ENCODE measurements at places on chromosomes 16 and 17.

DNA sequence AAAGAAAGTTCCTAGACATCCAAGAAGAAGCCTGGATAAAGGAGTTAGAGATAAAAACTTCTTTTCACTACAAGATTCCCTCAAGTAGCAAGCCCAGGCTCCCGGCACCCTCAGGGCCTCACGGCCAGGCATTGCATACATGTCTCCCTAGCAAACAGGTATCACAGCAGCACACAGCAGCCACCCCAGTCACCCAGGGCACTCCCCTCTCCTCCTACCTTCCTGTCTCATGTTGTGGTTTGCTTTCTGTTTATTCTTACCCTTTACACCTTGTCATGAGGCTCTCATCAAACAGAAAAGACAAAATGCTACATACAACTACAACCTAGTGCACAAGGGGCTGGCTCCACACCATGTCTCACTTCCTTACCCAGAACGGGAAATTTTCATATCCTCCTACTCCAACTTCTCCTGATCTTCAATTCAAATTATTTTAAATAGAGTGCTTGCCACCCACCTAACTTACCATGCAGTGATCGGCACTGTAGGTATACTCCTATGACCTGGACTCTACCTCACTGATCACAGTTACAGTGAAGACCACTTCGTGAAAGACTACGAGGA, 42.7 kb downstream of the XPO6 start:
- peak; percentile 19 for DNase-seq

DNA sequence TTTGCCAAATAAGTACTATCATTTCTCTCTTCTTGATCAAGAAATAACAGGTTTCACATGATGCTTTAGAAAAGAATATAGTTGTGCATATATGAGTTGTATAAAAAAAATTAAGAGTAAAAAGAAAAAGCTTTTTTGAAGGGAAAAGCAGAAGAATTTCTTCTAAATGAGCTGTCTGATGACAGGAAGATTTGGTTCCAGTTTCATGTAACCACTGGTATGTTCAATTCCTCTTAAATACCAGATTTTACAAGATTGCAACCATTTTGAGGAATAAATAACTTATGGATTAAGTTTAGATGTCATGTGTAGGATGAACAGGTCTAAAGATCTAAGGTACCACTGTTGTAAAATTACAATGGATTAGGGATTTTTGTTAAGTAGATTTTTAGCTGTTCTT, 45.0 kb downstream of the VMP1 start:
- DNase-seq, result no peak

- no peak for DNase-seq
These were observed 77.1 kb upstream of the WSB1 start for GRCh38 chr17:27216836-27217235.

DNA sequence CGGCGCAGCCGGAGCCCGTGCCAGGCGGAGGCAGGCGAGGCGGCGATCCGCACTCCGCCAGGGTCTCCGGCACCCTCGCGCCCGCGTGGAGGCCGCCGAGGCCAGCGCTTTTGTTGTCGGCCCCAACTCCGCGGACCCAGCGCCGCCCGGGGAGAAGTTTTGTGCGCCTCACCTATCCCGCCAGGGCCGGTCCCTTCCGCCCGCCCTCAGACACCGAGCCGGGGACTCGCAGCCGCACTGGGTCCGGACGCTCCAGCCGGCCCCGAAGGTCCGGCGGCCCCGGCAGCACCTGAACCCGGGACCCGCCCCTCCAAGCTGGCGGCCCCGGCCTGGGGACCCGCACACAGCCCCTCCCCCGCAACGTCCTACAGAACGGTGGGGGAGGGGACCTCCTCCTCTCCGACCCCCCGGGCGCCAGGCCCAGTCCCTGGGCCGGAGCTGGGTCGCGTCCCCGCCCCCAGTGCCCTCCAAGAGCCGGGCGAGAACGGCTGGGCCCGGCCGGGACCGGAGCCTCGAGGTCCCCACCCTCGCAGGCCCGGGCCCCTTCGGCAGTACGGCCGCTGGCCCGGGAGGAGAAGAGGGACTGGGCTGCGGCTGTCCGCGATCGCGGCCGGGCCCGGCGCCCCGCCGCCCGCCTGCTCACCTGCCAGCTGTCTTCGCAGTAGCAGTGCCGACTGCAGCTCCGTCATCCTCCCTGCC, 698 bp downstream of the UBE2G1 start:
- DNase-seq, result no peak

- no peak for DNase-seq
These were observed 207.7 kb upstream of the CHMP6 start for GRCh38 chr17:80783971-80784370.

DNA sequence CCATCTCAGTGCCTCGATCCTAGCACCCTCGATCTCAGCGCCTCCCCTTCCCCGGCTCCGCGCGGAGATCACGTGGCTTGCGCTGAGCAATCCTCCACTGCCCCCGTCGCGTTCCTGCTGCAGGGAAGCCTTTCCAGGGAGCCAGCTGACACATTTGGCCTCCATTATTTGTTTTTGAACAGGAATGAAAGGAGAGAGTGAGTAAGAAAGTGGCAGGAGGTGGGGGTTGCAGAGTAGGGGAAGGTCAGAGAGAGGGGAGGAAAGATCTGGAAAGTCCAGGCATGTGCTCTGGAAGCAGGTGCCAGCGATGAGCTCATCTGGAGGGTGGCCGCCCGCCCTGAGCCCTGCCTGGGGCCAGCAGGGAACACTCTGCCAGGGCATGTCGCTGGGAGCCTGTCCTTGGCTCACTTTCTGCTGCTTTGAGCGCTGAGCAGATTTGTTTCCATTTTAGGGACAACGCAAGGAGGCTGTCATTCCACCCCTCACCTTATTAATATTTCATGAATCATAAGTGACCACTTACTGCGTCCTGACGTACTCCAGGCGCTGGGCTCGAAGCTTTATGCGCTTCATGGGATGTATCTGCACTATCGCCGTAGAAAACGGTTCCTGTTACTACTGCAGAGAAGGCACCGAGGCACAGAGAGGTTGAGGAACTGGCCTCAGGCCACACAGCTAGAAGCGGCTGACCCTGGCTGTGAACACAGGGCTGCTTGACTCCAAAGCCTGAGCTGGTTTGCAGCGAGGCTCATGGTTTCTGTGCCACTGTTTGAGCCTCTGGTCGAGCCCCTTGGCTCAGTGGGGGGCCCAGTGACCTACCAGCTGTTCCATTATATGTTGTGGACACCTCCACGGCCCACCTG, 283.1 kb downstream of the SEC14L1 start:
- no peak for DNase-seq

DNA sequence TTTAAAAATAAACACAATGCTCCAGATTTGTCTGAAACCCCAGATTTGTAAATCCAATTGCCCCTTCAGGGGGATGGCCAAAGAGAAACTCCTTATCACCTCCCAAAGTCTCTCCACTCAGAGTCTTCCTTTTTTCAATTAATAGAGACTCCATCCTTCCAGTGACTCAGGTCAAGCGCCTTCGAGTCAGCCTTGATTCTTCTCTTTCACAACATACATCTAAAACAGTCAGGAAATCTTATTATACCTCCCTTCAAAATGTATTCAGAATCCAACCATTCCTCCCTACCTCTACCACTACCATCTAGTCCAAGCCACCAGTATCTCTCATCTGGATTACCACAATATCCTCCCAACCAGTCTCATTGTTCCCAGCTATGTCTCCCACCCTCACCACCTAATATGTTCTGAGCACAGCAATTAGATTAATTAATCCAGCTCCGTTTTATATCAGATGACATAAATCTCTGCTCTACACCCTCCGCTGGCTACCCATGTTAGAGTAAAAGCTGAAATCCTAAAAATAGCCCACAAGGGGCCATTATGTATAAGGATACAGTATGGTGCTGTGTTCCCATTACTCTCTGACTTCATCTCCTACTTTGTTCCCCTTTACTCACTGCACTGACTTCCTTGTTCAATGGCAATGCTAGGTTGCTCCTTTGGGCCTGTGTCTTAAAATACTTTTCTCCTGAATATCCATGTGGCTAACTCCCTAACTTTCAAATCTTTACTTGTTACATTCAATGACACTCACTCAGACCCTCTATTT, 11.8 kb downstream of the SIAH1 start:
- no peak for DNase-seq

DNA sequence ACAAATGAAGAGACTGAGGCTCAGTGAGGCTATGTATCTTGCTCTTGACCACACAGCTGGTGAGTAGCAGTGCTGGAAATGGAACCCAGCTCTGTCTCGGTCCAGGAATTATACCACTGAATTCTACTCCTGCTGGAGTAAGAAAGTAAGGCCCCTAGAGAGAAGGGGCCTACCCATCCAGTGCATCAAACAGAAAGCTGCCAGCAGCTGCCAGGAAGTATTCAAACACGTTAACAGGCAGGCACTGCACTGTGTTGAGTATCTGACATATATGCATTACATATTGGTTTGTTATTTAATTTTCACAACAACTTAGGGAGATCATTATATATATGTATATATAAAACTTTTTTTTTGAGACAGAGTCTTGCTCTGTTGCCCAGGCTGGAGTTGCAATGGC, 4.0 kb downstream of the ARL5C start:
- DNase-seq, result no peak

DNA sequence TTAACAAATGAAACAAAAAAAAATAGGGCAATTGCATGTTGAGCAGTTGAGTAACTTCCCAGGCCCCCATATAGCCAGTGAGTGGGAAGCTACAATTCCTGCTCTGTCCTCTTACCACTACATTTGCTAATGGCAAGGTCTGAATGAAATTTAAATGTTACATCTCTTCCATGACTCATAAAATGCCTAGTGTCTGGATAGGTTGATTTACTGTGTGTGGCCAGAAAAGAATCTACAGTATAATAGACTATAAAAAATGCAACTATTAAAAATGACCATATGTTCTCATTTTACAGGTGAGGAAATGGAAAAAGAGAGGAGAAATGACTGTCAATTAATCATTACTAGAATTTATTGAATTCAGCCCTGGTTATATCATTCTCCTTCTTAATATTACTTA, 1199.3 kb downstream of the CDH11 start:
- no peak for DNase-seq

- DNase-seq, result no peak
These were observed 3.1 kb upstream of the TEX19 start for GRCh38 chr17:82355770-82356427.

GRCh38 chr16:85300406-85300968, 188.2 kb upstream of the CIBAR2 start:
- DNase-seq, result no peak

GRCh38 chr16:30351586-30352419, 3.3 kb downstream of the CD2BP2 start:
- no peak for DNase-seq

GRCh38 chr17:27458524-27458908, 2.3 kb downstream of the KSR1 start:
- no peak for DNase-seq

GRCh38 chr17:72970797-72971196, 121.7 kb downstream of the SLC39A11 start:
- no peak for DNase-seq

GRCh38 chr17:82838386-82839063, 1.3 kb downstream of the ZNF750 start:
- no peak for DNase-seq

DNA sequence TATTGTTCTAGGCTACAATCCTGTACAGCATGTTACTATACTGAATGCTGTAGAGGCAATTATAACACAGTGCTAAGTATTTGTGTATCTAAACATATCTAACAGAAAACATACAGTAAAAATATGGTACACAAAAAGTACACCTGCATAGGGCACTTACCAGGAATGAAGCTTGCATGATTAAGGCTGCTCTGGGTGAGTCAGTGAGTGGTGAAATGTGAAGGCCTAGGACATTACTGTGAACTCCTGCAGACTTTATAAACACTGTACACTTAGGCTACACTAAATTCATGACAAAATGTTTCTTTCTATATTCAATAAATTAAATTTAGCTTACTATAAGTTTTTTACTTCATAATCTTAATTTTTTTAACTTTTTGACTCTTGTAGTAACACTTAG, 37.1 kb downstream of the AMFR start:
- no peak for DNase-seq

DNA sequence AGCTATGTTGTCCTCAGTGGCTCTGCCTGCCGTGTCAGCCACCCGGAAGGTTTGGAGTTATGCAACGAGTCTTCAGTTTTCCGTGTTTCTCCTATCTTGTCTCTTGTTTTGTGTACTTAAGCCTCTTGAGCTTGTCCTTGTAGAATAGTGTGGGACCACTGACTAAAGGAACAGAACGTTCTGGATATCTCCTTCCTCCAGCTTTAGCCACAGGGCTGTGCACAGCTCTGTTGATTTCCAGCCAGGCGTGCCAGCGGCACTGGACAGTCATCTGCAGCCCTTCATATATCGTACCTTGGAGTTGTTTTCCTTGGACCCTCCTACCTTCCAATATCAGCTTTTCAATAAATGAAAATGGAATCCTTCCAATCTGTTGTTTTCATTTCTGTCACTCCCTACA, 39.8 kb downstream of the TMEM11 start:
- DNase-seq, result no peak

DNA sequence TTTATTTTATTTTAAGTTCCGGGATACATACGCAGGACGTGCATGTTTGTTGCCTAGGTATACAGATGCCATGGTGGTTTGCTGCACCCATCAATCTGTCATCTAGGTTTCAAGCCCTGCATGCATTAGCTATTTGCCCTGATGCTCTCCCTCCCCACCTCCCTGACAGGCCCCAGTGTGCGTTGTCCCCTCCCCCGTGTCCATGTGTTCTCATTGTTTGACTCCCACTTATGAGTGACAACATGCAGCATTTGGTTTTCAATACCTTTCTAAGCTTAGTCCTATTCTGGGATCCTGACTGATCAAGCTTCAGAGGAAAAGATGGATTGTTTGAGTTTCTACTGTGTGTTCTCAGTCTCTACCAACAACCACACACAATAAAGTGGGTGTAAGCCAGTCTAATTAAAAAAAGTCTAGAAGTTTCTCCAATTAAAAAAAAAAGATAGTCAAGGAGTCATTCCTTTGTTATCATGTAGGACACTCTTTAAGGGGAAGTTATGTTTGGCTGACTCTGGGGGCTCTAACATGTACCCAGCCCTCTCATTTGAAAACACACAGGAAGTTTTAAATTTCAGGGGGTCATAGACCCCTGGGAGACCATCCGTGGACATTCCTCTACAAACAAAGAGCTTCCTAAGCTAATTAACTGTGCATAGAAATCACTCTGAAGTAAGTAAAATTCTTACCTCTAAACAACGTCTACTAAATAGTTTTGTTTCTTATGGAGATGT, 66.3 kb upstream of the ADAMTS18 start:
- no peak for DNase-seq
